ENCODE measurements at places on chromosomes 5 and 9.

DNA sequence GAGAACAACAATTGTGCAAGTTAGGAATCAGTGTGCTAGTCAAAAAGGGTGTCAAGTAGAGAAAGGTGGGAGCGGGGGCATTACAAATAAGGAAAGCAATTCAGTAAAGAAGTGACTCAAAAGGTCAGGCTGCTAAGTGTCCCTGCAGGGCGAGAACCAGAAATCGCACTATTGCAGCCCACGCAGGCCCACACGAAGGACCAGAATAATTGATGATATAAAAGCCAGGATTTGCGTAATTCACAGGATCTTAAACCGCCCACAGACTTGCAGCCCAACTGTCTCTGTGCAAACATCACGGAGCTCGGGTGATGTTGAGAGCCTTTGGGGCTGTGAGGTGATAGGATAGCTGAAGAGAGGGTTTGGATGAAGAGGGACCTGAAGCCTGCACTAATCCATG is 349.0 kb downstream of the BRINP1 start:
- DNase-seq: no peak

GRCh38 chr9:134594078-134594941 is 47.3 kb upstream of the COL5A1 start:
- DNase-seq: no peak

DNA sequence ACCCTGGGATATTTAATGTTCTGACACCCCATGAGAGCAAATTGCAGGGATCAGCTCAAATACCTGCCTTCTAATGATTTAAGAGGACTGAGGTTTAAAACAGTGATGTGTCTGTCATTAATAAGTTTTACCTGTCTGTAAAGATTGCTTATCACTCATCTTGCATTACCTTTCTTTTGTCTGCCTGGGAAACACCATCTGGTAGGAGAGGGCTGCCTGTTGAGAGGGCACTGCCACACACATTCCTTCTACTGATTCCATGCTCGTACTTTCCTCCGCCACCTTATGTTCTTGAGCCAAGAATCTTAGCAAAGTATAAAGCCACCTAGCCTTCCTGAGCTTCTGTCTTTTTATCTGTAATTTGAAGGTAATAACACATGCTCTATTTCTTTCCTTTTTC is 118.6 kb downstream of the KCTD16 start:
- no peak for DNase-seq

DNA sequence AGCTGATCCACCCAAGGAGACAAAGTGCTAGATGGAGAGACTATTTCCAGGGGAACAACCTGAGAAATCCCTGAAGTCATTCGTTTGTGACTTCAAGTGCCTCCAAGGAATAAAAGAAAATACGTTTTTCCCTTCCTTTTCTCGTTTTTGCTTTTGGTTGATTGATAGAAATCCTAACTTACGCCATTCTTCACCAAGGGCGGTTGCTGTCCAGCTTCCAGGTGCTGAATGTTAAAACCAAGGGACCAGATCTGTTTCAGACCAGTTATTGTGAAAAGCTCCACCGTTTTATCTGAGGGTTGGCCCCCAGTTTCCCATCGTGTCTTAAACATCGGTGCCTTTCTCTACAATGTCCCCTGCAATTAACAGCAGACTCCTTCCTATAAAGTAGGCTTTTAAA is 600.7 kb upstream of the SGCD start:
- DNase-seq: no peak

- no peak for DNase-seq
Observed at GRCh38 chr5:124790301-124790894, 44.0 kb upstream of the ZNF608 start.

DNA sequence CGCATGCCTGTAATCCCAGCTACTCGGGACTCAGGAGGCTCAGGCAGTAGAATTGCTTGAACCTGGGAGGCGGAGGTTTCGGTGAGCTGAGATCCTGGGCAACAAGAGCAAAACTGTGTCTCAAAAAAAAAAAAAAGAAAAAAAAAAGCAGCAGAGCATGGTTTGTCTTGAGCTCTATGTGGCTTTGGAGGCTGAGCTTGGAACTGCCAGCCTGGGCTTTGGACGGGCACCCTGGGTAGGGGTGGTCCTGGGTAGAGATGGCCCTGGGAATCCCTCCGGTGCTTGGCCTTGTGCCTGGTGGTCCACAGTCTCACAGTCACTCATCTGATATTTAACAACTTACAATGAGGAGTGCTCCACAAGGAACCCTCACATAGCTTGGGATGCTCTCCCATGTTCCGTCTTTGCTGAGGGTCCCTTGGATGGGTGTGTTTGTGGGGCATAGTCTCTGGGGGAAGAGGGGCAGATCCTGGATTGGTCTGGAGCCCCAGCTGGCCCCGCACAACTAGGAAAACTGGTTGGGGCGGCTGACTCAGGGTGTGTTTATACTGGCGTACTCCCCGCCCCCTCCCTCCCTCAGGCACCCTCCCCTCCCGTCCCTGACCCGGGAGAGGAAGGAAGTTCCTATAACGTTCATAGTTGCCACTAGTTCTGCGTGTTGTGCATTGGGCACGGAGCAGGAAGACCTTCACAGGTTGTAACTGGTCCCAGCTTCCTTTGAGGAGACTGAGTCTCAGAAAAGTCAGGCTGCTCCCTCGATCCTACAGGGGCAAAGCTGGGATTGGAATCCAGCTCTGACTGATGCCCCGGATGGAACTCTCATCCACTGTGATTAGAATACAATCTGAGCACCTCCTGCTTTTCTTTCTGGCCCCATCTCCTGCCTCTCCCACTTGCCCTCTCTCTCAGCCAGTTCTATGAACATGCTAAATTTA is 11.2 kb downstream of the IER5L start:
- no peak for DNase-seq

DNA sequence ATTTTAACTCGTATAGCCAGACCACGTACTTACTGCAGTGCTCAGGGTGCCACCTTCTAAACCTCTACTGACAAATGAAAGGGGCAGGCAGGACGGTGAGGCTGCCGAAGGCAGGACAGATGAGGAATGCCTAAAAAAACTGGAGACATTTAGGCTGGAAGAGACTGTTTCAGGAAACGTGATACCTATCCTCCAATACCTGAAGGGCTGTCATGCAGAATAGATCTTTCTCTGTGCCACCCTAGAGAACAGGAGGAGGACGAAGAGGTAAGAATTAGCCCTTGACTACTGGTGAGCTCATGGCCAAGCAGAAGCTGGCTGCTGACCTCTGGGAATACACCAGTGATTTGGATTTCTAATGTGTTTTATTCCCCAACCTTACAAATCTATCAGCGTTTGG is 139.4 kb downstream of the EFNA5 start:
- DNase-seq: no peak

GRCh38 chr9:137040568-137040967 is 5.4 kb downstream of the NPDC1 start:
- no peak for DNase-seq

DNA sequence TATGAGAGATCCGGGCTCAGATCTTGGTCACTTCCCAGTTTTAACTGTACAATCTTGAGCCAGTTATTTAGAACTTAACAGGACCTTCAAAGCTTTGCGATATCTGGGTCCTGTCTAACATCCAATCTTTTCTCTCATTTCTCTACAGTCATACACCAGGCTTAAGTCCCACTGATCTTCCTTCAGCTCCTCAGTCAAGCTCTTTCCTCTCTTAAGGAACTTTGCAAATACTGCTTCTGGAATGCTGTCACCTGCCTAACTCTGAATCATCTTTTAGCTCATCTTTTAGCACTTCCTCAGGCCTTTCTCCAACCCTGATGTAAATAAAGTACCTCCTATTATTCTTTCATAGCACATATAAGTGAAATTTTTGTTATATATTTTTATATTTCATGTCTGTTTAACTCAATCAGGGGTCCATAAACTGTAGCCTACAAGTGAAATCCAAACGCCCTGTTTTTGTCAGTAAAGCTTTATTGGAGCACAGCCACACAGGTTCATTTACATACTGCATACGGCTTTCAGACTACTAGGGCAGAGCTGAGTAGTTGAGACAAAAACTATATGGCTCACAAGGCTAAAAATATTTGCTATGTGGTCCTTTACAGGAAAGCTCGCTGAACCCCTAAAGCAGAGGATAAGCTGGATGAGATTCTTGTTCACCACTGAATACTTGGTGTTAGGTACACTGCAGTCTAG is 63.5 kb downstream of the MEF2C start:
- DNase-seq: no peak

DNA sequence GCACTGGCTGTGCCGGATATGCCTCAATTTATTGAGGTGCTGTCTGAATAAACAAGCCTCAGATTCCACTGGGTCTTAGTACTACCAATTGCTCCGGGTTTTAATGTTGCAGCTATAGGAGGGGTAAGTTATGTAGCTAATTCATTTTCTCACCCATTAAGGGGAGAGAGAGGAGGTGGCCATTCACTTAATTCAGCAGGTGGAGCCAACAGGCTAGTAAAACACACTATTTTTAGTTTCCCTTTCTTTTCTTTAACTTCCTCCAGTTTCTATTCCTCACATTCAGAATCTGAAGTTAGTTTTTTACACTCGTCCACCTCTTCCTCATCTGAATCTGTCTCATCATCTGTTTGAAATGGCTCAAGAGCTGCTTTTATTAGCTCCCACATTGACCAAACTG is 105.6 kb upstream of the CDH10 start:
- no peak for DNase-seq

GRCh38 chr9:135601988-135602387 is 37.4 kb downstream of the GLT6D1 start:
- no peak for DNase-seq

GRCh38 chr5:142122121-142122520 is 13.5 kb downstream of the NDFIP1 start:
- no peak for DNase-seq
